H1 (cell line): ENCODE measurements at places on chromosomes 6 and 20.

DNA sequence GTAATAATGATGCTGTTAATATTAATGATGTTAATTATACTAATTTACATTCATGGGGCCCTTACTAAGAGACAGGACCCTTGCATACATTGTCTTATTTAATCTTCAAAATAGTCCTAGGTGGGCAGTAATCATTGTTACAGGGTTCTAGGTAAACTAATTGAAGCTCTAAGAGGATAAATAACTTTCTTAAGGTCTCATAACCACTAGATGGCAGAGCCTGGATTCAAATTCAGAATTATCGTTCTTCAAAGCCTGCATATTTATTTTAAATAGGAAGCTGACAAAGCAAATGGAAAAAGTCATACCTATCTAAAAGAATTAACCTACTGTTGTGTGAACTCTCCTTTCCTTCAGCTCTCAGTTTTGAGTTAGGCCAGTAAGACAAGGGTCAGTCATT lies 23.5 kb downstream of the PTCHD4 start:
- DNase-seq: no peak

GRCh38 chr6:169391473-169392071 lies 137.9 kb upstream of the THBS2 start:
- DNase-seq: no peak

DNA sequence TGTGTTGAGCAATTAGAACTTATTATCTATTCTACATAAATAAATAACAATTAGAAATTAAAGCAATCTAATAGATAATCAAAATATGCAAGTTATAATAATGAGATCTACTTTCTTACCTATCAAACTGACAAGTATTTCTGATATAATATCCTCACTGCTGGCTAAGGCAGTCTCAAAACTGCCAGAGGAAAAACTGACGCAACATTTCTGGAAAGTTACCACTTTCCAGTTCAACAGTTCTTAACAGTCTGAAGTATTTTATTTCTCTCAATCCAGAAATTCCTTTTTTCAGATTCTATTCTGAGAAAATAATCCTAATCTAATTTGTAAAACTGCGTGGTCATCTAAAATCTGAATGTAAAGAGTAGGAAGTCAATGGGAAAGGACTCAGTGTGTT lies 121.0 kb downstream of the TRDN start:
- DNase-seq: no peak

- DNase-seq: no peak
Measured at GRCh38 chr20:16284385-16285100, 288.7 kb downstream of the KIF16B start.

GRCh38 chr20:45949542-45950329 lies 15.3 kb downstream of the PCIF1 start:
- DNase-seq: no peak

DNA sequence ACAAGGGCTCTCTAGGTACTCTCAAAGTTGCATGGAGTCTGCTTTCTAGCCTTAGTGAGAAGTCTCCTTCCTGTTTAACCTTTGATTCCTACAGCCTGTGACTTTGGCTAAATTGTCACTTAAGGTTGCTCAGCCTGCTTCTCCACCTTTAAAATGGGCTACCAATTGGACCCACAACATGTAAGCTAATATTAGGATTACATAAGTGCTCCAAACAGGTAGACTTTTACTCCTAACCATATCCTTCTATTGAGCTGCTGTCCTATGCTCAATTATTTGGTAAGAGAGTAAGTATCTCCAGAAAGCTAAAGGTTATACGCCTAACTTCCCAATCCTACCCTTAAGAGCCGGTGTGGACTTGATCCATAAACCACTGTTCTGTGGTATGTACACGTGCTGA lies 2.9 kb downstream of the PCNA start:
- no peak for DNase-seq

GRCh38 chr6:166400181-166400580 lies 17.4 kb upstream of the MPC1 start:
- DNase-seq: no peak

DNA sequence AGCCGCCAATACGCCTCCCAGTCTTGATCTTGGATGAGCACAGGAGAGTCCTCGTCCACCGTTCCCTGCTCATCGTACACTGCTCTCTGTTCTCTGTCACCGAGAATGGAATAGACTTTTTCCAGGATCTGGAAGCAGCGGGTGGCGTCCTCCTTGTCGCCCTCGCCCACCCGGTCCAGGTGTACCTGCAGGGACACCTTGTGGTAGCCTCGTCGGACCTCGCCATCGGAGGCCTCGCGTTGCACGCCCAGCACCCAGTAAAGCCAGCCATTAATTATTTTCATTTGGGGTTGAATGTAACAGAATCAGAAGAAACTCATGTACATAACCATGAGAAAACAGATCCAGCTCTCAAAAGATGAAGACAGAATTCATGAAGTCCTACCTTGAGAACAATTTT lies 59.9 kb downstream of the JAG1 start:
- DNase-seq: no peak

GRCh38 chr6:109397020-109397419 lies 14.8 kb upstream of the CD164 start:
- no peak for DNase-seq

DNA sequence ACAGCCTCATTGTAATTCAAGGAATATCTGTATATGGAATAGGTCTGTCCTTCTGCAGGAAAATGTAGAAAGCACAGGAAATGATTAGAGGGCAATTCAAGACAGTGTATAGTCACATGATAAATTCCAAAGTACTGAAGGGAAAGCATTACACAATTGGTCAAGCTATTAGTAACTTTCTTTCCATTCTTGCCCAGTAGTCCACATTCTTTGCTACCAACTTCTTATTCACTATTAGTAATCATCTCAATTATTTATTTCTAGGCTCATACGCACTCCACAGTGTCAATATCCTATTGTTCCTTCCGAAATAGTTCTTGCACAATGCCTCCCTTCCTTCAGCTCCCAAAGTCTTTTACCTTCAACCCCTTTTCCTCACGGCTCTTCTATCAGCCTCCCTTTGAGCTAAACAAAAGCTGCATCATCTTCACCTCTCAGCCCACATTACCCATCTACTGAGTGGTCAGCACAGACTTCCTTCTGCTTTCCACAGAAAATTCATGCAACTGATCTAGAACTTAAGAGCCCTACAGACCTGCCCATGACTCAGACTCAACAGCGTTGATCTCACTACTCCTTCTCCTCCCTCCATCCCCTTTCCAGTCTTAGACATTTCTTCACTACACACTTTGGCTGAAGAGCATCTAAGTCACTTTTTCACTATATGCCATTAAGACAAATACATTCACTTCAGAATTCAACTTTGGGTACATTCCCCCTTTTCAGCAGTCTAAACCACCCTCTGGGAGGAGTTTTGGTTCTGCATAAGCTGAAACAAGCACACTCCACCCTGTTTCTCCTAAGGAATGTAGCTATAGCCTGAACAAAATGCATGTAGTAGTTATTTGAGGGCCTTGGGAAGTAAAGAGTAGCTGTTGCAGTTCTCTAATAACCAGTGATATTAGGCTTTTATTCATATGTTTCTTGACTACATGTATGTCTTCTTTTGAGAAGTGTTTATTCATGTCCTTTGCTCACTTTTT lies 157.9 kb downstream of the KIF16B start:
- no peak for DNase-seq

DNA sequence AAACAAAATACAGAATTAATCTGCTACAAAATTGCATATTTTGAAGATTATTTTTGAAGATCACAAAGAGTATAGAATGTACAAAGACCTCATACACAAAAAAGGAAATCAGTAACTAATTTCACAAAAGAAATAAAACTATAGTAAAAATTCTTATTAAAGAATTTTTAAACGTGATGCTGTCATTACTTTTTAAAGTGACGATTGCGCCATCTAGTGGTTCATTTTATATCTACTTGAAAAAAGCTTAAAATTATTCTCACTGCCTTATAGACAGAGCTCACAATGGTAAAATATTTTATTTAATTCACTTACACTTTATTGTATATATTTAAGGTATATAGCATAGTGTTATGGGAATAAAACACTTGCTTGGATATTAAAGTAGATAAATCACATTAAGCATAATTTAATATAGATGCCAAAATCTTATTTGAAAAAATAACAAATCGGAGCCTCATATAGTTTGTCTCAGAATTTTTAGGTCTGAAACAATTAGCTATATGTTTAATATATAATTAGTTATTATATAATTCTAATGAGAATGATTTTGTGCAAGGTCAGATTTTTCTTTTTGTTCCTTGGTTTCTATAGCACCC lies 128.8 kb downstream of the PHF3 start:
- no peak for DNase-seq

DNA sequence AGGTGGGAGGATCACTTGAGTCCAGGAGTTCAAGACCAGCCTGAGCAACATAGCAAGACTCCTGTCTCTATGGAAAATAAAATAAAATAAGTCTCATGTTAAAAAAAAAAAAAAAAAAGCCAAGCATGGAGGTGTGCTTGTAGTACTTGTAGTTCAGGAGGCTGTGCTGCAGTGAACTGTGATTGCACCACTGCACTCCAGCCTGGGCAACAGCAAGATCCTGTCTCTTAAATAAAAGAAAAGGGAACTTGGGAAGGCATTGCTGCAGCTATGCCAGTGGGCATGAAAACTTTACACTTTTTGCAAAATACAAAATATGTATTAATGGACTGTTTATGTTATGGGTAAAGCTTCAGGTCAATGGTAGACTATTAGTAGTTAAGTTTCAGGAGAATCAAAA lies 37.5 kb upstream of the REV3L start:
- no peak for DNase-seq

DNA sequence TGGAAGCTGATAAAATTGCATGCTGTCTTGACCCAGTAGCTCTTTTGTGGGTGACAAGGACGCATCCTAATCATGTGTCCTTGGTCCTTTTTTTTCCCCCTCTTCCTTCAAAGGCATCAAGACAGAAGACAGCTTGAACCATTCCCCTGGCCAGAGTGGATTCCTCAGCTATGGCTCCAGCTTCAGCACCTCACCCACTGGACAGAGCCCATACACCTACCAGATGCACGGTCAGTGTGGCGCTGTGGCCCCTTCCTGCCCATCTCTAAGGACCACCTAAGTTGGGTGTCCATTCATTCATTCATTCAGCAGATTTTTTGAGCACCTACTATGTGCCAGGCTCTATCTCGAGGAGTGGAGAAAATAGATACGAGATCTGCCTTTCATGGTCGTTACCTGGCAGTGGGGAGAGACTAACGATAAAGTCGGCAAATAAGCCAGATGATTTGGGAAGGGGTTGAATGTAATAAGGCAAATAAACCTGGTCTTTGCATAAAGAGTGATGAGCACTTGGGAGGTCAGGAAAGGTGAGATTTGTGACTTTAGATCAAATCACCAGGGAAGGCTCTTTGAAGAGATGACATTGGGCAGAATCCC lies 121.5 kb downstream of the EYA2 start:
- DNase-seq: no peak

- no peak for DNase-seq
Measured at GRCh38 chr6:35203680-35204079, 10.1 kb upstream of the SCUBE3 start.

DNA sequence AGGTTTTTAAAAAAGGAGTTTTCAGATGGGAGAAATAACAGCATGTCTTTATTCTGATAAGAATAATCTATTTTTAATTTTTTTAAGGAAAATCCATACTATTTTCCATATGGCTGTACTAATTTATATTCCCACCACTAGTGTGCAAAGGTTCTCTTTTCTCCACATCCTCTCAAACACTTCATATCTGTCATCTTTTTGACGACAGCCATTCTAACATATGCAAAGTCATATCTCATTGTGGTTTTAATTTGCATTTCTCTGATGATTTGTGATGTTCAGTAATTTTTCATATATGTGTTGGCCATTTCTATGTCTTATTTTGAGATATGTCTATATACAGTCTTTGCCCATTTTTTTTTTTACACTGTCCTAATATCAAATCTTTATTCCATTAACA lies 280.6 kb upstream of the RUNX2 start:
- no peak for DNase-seq

DNA sequence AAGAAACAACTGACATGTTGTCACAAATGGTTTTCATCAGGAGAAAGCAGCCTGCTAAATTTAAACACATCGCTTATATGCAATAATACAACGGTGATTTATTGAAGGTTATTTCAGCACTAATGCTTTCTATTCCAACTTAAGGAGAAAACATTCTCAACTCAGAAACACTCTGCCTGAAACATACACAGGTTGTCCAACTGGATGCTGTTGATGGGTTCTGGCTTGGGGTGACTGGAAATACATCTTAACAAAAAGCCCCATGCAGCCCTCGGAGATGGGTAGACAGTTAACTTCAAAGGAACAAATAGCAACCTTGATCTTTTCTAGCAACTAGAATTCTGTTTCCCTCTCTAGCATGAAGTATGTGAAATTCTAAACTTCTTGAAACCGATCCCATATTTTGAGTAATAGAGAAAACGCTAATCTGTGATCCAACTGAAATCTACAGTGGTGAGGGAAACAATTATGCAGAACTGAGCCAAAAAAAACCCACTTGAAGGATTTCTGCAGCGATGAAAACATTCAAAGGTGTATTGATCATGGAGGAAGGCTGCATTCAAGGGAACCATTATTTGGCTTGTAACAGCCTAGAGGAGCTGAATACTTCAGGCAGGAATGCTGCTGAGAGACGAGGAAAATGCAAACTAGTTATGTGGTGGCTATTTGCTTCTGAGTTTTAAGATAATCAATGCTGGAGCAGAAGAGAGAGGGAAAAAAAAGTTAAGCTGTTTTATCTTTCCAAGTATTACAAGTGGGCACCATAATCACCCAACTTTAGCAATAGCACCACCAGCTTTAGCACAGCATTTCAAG lies 6.9 kb downstream of the ZMYND8 start:
- DNase-seq: no peak

GRCh38 chr6:13941902-13942301 lies 17.1 kb downstream of the RNF182 start:
- no peak for DNase-seq

- no peak for DNase-seq
Measured at GRCh38 chr6:73704260-73704659, 8.3 kb downstream of the CD109 start.

DNA sequence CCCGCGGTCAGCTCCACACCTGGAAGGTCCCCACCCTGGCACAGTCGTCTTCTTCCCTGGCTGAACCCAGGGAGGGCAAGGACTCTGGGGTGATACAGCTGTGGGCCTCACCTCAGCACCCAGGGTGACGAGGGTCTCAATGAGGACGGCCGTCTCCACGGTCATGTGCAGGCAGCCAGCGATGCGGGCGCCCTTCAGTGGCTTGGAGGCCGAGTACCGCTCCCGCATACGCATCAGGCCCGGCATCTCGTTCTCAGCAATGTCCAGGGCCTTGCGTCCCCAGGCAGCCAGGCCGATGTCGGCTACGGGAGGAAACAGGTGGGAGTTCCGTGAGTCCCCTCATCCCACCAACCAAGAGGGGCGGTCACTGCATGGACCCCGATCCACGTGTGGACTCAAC lies 7.9 kb downstream of the AHCY start:
- DNase-seq: no peak
